DMS79 treated with DMSO at 0.1 percent for 48 hours (cell line): ENCODE measurements at places on chromosomes 11 and 22.

DNA sequence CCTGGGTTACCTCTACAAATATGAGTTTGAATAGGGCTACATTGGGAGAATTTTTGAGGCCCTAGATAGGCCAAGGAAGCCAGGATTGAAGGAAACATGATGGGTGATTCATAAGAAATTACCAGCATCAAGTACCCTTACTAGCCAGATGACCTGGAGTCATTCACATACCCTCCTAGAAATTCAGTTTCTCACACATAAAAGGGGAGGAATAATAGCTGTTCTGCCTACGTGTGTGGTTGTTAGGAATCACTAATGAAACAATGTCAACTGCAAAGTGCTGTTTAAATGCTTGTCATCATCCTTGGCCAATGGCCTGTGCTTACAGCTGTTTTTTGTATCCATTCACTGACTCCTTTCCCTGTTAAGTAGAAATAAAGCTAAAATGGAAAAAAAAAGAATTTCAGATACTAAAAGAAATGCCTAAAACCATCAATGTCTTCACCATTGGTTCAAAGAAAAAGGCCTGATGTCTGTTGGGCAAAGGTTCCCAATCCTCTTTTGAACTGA, 114.4 kb downstream of the NCAM1 start:
- DNase-seq = no peak

DNA sequence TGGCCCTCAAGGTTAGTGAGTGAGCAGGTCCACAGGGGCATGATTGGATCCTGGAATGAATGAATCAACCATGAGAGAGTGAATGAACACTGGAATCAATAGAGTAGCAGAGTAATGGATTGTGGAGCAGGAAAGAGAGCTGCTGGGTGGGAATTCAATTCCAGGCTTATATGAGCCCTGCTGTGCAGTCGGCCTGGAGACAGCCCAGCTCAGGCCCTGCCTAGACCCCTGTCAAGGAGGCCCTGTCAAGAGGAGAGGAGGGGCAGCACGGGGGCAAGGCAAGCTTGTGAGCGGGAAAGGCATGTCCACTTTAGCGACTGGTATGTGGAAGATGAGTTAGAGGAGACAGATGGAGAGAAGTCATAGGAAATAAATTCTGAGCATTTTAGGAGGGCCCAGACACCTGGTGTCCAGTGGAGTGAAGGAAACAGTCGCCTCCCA, 1.3 kb upstream of the FOLR1 start:
- no peak for DNase-seq

- DNase-seq = no peak
Measured at GRCh38 chr11:69209421-69210309, 53.9 kb downstream of the SMIM38 start.

DNA sequence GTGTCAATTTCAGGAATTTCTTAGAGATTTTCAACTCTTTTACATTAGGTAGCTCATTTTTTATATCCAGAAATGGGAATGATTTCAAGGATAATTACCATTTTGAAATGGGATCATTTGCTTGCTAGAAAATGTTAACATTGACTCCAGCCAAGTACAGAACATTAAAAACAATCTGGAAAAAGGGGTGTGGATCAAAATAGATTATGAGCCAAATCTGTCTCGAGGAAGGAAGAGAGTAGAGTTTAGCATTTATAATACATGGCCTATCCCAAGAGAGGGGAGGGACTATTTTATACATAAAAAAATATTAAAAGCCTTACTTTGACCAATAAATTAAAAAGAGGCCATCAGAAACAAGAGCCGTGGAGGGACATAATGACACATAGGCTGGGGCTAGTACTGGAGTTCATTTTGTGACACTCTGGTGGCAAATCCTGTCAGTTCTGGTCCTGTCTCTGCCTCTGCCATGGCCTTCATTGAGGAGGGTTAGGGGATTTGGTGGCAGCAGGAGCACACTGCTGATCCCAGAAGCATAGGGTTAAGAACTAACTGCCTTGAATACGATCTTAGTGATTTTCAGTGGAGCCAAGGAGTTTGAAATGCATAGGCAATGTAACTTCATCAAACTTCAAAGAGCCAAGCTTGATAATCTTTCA, 20.4 kb downstream of the PPP6R3 start:
- no peak for DNase-seq

DNA sequence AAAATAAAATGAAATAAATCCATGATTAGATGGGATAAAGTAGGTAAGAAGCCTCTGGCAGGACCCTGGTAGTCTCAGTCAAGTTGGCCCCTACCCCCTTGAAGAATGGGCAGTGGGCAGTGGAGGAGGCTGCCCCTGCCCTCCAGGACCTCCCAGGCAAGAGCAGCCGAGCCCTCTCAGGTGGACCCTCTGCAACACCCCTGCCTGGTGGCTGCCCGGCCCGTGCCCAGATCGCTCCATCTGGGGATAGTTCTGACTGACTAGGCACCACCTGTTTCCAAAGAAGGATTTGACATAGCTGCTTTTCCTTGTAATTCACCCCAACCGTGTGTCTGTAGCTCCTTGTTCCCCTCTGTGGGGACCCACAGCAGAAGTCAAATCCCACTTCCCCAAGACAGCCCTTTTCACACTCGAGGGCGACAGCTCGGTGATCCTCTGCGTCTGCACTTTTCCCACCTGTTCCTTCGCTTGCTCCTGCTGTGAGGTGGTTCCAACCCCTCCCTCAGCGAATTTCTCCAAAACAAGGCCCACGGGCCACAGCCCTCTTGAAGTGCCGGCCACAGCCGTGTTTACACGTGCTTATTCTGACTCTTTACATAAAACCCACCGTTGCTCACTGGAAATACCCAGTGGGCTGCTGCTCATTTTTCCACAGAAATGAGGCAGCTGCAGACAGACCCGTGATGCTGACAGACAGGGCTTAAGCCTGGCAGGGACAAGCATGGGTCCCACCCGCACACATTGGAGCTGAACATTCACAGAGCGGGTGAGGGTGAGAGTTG, 5.5 kb upstream of the TMPRSS13 start:
- no peak for DNase-seq

GRCh38 chr11:101448881-101449442, 134.8 kb downstream of the TRPC6 start:
- DNase-seq = no peak

GRCh38 chr11:46865340-46865739, 19.3 kb upstream of the CKAP5 start:
- DNase-seq = no peak

DNA sequence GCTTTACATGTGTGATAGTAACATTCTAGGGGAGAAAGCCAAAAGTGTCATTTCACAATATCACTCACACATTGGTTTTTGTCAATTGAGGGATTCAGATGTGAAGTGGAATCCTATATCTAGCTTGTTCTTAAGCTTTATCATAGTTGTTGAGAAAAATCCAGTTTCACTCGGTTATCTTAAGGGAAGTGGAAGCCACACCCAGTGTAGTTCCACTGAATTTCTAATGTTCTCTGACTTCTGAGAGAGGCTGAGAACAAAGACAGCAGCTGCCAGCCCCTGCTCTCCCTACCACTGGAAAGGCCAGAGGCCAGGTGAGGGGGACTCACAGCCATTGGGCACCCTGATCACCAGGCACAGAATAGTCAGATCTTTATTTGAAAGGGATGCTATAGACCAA, 53.7 kb downstream of the THAP12 start:
- no peak for DNase-seq

DNA sequence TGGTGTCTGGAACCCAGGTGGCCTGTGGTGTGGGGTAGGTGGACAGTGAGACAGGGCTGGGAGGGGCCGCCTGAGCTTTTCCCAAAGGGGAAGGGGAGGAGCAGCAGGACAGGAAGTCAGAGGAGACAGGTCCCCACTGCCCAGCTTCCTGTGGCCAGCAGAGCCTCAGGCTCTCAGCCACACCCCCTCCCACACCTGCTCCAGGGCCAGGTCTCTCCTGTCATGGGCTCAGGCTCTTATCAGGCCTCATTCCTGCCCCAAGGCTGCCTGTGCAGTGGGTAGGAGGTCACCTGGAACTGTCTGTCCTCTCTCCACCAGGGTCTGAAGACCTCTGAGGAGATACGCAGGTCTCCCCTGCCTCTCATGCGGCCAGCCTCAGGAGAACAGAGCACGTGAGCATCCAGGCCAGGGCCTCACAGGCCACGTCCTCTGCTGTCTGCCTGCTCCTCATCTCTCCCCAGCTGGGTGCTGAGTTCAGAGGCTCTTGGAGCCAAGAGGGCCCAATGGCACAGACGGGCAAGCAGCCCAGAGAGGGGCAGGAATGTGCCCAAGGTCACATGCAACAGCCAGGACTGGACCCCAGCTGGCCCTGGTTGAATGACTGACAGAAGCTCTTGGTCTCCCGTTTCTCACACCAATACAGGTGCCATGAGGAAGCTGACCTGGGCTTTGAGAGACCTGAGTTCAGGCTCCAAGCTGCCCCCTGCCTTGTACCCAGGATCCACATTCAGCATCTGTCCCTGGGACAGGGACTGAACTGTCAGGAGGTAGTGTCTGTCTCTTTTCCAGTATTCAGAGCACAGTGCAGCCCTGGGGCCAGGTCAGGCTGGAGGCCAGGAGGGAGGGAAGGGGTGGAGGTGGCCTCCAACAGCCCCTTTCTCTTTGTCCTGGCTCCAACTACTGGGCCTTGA, 16.7 kb downstream of the STARD10 start:
- DNase-seq = no peak
